LNCaP clone FGC (cell line): ENCODE measurements at places on chromosomes 11 and 22.
A peak's percentile ranks its signal among the peaks of the same experiment; 100 is the strongest.

DNA sequence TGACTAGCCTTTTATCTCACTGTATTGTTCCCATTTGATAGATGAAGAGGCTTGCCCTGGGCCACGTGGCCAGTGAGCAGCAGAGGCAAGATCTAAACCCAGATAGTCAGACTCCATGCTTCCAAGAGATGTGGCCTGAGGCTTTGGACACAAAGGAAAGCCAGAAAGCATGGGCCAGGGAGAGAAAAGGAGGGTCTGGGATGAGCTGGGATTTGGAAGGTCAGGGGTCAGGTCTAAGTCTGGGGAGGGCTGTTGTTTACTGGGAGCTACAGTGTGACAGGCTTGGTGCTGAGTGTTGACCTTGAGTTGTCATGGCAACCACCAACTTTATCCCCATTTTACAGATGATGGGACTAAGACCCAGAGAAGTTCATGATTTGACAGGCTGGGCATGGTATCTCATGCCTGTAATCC lies 2.1 kb downstream of the SLC35E4 start:
- no peak for DNase-seq

DNA sequence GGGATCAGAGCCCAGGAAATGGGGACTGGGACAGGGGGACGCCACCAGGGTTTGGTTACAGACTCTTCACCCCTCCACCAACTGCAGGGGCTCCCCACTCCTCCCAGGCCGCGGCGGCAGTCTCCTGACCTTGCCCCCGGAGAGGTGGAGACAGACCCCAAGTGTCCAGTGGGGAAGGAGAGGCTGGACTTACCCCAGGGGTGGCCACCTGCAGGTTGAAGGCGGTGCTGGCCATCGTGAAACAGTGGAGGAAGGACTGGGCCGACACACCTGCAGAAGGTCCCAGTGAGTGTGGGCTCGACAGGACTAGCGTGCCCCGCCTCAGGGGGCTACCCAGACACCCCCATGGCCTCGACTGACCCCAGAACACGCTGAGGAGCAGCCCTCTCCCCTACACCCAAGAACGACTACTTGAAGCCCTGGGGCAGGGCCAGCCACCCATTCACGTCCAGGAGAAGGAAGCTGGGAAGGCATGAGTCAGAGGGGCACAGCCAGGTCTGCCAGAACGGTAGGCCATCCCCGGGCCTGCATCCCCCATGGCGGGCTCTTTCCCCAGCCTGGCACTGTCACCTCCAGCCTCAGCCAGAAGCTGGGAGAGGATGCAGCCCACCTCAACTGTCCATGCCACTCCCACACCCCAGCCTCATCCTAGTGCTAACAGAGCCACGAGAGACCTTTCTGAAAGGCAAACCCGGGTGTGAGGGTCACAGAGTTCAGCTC lies 2.3 kb downstream of the GATD1 start:
- DNase-seq: no peak

DNA sequence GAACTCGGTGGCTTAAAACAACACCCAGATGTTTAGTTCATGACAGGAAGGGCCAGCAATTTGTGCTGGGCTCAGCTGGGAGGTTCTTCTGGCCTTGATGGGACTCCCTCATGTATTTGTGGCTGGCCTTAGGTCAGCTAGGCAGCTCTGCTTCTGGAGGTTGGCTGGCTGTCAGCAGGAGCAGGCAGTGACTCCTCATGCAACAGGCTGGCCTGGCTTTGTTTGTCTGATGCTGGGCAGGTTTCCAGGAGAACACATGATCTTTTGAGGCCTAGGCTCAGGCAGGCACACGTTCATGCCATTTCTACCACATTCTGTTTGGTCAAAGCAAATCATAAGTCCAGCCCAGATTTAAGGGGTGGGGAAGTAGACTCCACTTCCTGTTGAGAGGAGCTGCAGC lies 571.2 kb downstream of the TBC1D22A start:
- peak; percentile 77 for DNase-seq

GRCh38 chr11:13321431-13321830 lies 43.8 kb downstream of the BMAL1 start:
- DNase-seq: no peak

DNA sequence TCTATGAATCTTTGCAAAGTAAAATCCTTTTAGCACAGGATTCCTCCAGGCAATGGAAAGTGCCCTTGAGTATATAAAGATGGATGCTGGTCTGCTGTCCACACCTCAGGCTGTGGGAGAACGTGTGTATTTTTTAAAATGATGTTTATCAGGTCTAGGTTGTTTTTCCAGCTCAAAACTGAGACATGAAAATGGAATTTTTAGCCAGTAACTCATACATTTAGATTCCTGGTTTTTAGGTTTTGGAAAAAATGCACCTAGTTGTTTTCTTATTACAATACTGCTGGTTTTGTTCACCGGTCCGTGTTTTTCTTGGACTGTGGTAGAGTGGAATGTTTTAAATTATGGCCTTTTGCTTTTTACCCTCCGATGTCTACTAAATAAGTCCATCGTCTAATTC lies 554.7 kb downstream of the SOX6 start:
- no peak for DNase-seq

DNA sequence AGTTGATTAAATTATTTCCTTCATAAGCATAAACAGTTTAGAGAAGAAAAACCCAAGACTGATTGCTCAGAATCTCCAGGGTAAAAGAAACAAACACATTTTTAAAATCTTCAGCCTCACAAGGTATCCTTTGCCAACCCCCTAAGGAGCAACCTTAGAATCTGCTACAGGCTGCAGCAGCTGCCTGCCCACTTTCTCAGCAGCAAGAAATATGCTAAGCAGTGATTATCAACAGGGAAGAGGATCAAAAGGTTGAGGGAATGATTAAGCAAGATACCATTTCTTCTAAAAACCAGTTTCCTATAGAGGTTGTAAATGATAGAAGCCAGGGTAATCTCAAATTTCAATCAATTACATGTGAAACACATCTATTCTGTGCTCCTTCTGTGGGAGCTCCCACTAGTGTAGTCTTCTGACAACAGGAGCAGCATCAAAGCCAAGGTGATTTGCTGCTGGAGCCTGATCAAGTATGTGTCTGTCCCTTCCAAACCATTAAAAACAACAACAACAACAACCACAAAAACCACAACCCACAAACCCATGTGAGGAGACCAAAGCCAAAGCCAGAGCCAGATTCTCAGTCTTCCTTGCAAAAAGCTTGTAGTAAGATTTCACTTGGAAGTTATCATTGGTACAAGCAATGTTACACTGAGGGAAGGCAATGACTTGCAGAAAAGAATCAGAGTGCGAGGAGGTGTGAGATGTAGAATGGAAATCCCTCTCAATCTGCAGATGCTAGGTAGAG lies 761.2 kb downstream of the DLG2 start:
- DNase-seq: no peak

GRCh38 chr11:110061296-110061695 lies 31.9 kb upstream of the ZC3H12C start:
- no peak for DNase-seq
